Posterior vena cava (tissue), 2 donors: ENCODE measurements at places on chromosomes 3 and 15.

DNA sequence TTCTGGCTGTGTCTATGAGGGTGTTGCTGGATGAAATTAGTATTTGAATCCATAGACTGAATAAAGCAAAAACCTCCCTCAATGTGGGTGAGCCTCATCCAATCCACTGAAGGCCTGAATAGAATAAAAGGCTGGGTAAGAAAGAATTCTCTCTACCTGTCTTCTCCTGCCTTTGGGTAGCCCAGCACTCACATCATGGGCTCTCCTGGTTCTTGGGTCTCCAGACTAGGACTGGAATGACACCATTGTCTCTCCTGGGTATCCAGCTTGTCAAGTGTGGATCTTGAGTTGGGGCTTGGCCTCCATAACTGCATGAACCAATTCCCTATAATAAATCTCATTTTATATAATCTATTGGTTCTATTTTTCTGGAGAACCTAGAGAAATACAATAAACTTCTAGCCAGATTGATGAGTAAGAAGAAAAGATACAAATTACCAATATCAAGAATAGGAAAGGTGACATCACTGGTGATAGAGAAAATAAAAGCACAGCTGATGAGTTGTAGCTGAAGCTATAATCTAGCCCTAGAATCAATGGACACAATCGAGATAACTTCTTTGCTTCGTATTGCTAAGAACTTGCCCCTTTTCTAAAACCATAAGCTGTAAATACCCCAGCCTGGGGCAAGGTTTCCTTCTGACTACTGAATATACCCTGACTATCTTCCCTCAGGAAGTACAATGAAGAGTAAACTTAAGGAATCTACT lies 106.4 kb downstream of the ANO10 start:
- no peak for DNase-seq

DNA sequence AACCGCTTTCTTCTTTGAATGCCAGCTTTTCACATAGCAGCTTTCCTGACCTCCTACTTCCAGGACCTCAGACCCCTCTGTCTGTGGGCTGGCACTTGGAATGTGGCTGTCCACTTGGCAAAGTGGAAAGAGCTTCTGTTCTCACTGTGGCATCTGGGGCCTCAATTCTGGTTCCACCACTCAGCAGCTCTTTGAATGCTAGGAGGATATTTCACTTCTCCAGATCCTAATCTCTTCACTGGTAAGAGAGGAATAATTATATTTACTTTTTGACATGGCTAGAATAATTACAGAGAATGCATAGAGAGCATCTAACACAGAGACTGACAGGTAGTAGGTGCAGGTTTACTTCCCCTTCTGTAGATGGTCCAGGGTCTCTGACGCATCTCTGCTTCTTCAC lies 405.9 kb downstream of the LPP start:
- no peak for DNase-seq

DNA sequence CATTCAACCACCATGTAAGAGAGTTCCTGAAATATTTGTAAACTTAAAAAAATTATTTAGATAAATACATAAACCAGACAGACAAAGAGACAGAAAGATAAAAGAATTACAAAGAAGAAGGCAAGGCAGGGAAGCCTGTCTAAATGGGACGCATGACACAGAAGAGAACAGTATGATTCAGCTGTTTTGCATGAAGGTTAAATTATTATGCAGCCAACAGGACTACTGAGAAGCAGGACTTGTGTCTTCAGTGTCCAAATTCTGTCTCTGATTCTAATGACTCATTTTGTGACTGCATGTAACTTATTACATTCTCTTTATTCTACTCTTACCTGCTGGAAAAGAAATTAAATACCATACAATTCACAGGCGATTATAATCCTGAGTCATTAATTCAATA lies 340.4 kb upstream of the KCNMB2 start:
- no peak for DNase-seq

- no peak for DNase-seq
These were observed 6.1 kb downstream of the RBP2 start for GRCh38 chr3:139470199-139470598.
